ENCODE measurements at places on chromosomes 5 and 9.

- no peak for DNase-seq
Measured at GRCh38 chr5:172736508-172737135, 34.4 kb downstream of the DUSP1 start.

- no peak for DNase-seq
Measured at GRCh38 chr9:103625161-103625804, 468.8 kb upstream of the SMC2 start.

DNA sequence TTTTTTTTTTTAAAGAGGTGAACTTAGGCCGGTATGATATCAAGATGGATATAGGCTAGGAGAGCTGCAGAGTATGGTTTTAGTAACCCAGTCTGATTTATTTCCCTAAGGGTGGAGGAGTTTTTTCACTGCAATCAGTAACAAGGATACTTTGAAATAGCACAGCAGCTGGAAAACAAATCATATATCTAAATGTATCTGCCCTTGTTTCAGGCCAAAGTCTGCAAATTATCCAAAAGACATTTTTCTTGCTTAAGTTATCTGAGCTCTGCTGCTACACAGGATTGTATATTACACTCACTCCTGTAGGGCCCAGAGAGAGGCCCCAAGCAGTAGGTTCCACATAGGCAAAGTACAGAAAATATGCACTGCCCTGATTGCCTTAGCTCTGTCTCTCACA is 222.4 kb downstream of the NTRK2 start:
- no peak for DNase-seq

DNA sequence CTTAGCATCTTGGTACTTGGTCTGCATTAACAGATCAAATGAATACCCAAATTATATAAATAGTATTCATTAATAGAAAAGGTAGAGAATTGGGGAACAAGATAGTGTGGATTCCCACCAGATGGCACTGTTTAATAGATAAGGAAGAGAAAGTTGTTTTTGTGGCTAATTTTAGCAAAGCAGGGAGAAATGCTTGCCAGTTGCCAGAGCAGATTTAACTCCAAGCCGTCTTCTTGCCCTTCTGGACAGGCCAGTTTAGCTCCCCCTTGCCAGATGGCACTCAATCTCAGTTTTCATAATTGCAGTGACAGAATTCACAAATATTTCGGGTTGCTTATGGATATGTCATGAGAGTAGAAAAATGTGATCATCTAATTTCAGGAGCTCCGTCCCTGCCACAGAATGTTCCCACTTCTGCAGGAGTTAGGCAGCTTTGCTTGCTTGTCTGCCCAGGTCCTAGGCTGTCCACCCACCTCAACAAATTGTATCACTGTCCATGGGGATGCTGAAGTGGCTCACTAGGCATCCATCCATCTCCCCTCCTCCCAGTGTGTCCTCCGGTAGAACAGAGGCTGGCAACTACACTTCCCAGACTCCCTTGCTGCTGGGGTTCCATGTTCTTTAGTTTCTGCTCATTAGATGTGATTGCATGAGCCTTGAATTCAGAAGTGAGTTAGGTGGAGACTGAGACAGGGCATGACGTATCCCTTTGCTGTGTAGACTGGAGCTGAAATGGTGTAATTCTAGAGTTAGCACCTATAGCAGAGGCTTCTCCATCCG is 11.8 kb upstream of the HEXB start:
- no peak for DNase-seq

DNA sequence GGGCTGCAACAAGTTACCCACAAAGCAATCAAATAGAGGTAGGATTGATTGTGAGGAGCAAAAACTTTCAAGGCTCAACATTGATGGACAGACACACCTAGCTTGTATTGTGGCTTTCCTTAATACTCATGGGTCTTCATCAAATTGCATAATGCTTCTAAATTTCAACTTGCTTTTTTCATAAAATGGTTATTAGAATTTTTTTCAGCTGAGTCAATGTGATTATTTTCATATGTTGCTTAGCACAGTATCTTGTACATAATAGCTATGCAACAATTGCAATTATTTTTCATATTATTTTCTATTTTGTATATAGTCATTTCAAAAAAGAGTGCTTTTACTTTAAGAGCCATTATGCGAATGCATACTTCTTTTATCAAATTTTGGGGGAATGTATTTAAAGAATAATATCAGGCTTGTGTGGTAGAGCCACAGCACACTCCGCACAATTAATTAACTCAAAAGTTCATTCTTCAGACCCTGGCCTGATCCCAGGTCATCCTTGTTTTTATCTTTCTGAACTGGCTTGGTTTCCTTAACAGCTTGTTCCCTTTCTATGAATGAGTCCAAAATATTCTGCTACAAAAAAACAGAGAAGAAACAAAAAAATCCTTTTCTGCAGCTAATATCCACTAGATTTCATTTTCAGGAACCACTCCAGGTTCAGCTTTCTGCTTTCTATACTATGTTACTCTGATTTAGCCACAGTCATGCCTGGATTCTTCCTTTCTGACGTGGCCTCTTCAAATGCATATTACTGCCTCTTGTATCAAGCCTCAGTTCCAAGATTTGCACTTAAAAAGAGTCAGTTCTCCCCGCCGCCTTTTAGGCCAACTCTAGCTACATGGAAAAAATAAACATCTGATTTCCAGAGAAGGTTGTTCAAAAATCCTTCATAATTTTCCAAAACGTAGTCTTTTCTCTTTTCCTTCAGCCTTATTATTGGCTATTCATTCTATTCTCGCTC is 45.3 kb upstream of the CDH9 start:
- DNase-seq = no peak

Measured in activated CD4-positive, CD25-positive, alpha-beta regulatory T cell treated with anti-CD3 and anti-CD28 coated beads, Interleukin-2, amount 50 U/mL, for 16 hours (primary cell).